ENCODE measurements at places on chromosomes 12 and 14. TPM values are rescaled to one million over a fixed set of nuclear protein-coding genes. Genes with fewer than 3 reads are reported as not detected.
A peak's percentile ranks its signal among the peaks of the same experiment; 100 is the strongest.

DNA sequence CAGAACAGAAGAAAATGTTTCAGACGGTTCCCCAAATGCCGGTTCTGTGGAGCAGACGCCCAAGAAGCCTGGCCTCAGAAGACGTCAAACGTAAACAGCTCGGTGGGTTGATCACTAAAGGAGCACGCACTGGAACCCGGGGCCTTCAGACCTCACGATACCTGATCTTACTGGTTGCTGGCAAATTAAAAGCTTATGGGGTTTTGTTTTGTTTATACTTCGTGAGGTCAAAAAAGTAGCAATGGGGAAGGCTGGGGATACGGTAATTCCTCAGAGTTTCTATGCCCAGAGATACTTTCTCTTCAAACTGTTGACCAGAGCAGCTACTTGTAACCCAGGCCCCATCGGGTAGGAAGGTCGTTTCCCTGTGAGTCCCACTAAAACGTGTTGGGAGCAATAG is 1.7 kb downstream of the CDKN1B start:
- H3K27ac ChIP-seq = no peak overlapping the region
- peaks cover 36% of the 10 kb centered on the region for H3K36me3 ChIP-seq
- H3K4me1 ChIP-seq = peaks cover 48% of the 10 kb centered on the region

- no peaks in the 10 kb centered on the region for H3K27me3 ChIP-seq
- peaks cover 15% of the 10 kb centered on the region for H3K4me1 ChIP-seq
- H3K36me3 ChIP-seq = no peaks in the 10 kb centered on the region
- H3K27ac ChIP-seq = no peak overlapping the region
Observed at GRCh38 chr12:4420138-4420670, 25.4 kb downstream of the FGF6 start.

The KCNC2 gene
- not detected for total RNA-seq

The EPYC gene
- total RNA-seq = not detected

The RPL10L gene
- not detected for total RNA-seq

DNA sequence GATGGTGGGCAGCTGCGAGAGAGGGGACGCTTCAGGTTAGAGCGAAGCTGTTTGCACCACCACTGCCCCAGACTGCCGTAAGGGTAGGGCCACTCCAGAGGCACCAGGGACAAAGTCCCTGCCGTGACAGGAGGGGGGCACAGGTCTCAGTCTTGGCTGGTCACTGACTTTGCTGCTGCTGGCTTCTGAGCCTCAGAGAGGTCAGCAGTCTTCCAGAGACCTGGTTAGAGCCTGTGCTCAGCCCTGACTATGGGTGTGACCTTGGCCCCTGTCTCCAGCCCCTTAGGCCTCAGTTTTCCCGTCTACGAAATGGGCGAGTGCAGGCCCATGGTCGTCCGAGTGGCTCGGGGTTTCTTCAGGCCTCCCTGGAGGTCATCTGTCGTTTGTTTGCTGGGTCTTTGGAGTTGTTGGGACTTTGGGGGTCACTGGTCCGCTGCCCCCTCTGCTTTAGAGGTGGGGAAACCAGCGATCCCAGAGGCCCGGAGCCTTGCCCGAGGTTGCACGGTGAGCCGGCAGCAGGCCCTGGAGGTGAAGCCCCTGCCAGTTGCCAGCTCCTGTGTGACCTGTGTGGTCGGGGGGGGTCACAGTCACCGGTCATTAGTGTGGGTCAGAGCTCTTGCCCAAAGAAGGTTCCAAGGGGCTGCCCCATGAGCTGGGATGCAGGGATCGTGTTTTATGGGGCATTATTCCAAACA is 15.3 kb downstream of the MEG3 start:
- peaks cover 13% of the 10 kb centered on the region for H3K4me1 ChIP-seq
- no peaks in the 10 kb centered on the region for H3K27me3 ChIP-seq
- H3K36me3 ChIP-seq = no peaks in the 10 kb centered on the region
- no peak for DNase-seq

The DAO gene
- not detected for total RNA-seq

GRCh38 chr12:115598871-115599811 is 678.4 kb downstream of the MED13L start:
- no peaks in the 10 kb centered on the region for H3K27me3 ChIP-seq
- no peaks in the 10 kb centered on the region for H3K4me1 ChIP-seq
- H3K27ac ChIP-seq = no peak overlapping the region
- peak; percentile 42 for DNase-seq
- no peak overlapping the region for H3K4me3 ChIP-seq

The SPIC gene
- not detected for total RNA-seq

GRCh38 chr14:78848234-78848820 is 678.2 kb downstream of the NRXN3 start:
- H3K27me3 ChIP-seq = peaks cover 42% of the 10 kb centered on the region
- no peak overlapping the region for H3K27ac ChIP-seq
- no peak overlapping the region for H3K4me3 ChIP-seq
- no peaks in the 10 kb centered on the region for H3K36me3 ChIP-seq

DNA sequence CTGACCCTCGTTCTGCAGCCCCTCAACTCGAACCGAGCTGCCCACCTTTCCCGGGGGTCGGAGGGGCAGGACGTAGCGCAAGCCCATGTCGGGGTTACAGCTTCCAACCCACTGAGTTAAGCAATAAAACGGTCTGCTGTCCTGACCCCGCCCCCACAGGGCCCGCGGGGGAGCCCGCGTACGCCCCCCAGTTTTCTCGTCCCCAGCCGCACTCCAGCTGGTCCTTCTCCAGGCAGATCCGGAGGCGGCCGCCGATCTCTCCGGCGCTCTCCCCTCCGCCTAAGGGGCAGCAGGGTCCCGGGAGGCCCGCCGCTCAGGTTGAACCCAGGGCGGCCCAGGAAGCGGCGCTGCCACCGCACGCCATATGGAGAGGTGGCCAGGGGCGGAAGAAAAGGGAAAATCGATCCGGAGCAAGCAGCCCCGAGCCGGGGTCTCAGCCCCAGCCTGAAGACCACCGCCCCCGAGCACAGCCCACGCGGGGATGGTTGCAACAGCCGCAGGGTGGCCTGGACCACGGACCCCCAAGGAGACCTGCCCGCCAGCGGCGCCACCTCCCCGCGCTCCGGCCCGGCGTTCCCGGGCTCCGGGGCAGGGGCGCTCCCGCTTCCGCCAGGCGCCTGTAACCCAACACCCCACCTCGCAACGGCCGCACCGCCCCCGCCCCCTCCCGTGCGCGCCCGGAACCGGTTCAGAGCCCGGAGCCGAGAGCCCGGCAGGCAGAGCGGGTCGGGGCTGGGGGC is 760 bp downstream of the ACTN1 start:
- H3K4me1 ChIP-seq = peaks cover 11% of the 10 kb centered on the region
- no peaks in the 10 kb centered on the region for H3K36me3 ChIP-seq
- H3K4me3 ChIP-seq = peak overlapping the region; percentile 71
- H3K27ac ChIP-seq = peak overlapping the region; percentile 98

The ASB2 gene
- 208 TPM for total RNA-seq

The SRGAP1 gene
- total RNA-seq = 2.7 TPM

- peaks cover 26% of the 10 kb centered on the region for H3K4me1 ChIP-seq
- no peaks in the 10 kb centered on the region for H3K27me3 ChIP-seq
- H3K27ac ChIP-seq = peak overlapping the region; percentile 51
- H3K4me3 ChIP-seq = no peak overlapping the region
- no peak for DNase-seq
Observed at GRCh38 chr14:35332517-35333263, 40.5 kb downstream of the PSMA6 start.

- DNase-seq = no peak
- peaks cover 11% of the 10 kb centered on the region for H3K4me1 ChIP-seq
- H3K27me3 ChIP-seq = no peaks in the 10 kb centered on the region
Observed at GRCh38 chr14:75433631-75434071, 5.8 kb downstream of the JDP2 start.

GRCh38 chr12:105947906-105948305 is 190.8 kb downstream of the NUAK1 start:
- no peak overlapping the region for H3K4me3 ChIP-seq
- no peaks in the 10 kb centered on the region for H3K27me3 ChIP-seq
- H3K36me3 ChIP-seq = no peaks in the 10 kb centered on the region
- H3K4me1 ChIP-seq = no peaks in the 10 kb centered on the region
- H3K27ac ChIP-seq = no peak overlapping the region

The TAS2R43 gene
- total RNA-seq = 0.53 TPM

GRCh38 chr12:112671564-112671963 is 120.0 kb upstream of the RPH3A start:
- no peak overlapping the region for H3K4me3 ChIP-seq
- no peaks in the 10 kb centered on the region for H3K4me1 ChIP-seq
- DNase-seq = no peak
- no peak overlapping the region for H3K27ac ChIP-seq
- H3K36me3 ChIP-seq = no peaks in the 10 kb centered on the region
- no peaks in the 10 kb centered on the region for H3K27me3 ChIP-seq

- no peak for DNase-seq
- H3K4me3 ChIP-seq = no peak overlapping the region
- H3K27me3 ChIP-seq = no peaks in the 10 kb centered on the region
Observed at GRCh38 chr12:11954181-11954580, 116.6 kb upstream of the BCL2L14 start.

- H3K4me1 ChIP-seq = peaks cover 24% of the 10 kb centered on the region
- H3K36me3 ChIP-seq = no peaks in the 10 kb centered on the region
- peak; percentile 58 for DNase-seq
- H3K27ac ChIP-seq = no peak overlapping the region
- H3K27me3 ChIP-seq = no peaks in the 10 kb centered on the region
Observed at GRCh38 chr14:49972131-49972671, 79.3 kb downstream of the ARF6 start.

DNA sequence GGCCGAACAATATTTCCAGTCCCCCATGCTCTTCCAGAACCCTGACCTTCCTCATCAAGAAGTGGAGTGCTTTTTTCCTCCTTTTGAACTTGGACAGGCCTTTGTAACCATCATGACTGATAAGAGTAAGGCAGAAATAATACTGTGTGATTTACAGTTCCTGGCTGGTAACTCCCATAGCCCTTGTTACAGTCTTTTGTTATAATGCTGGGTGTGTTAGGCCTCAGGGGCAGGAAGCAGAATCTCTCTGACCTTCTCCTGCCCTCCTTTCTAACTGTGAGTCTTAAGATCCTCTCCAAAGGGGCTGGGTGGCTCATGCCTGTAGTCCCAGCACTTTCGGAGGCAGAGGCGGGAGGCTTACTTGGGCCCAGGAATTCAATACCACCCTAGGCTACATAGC is 59.5 kb downstream of the BCAT1 start:
- no peaks in the 10 kb centered on the region for H3K27me3 ChIP-seq
- peaks cover 7% of the 10 kb centered on the region for H3K4me1 ChIP-seq
- H3K4me3 ChIP-seq = no peak overlapping the region
- no peak overlapping the region for H3K27ac ChIP-seq
- DNase-seq = no peak

The ART4 gene
- total RNA-seq = not detected

DNA sequence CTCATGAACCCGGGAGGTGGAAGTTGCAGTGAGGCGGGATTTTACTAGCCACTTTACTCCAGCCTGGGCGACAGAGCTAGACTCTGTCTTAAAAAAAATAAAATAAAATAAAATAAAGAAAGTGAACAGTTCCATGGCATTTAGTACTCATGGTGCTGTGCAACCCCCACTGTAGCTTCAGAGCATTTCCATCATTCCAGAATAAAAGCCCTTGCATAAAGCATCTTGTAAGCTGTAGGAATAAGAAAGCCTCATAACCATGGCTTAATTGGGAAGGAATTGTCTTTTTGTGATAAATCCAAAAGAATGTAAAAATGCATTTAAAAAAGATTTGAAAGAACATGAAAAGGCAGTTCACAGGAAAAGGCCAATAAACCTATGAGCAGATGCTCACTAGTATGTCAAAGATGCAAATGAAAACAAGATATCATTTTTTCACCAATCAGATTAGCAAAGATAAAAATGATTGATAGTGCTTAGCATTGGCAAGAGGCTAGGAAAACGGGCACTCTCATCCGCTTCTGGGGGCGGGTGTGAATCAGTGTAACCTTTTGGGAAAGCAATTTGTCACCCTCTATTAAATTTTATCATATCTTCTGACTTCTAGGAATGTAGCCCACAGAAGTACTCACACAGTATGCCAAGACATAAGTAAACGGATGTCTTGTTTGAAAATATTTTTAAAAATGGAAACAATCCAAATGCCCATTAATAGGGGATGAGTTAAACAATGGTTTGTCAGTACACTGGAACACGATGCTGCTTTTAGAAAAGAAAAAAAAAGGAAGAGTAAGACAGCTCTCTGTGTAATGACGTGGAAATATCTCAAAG is 46.6 kb downstream of the CFAP251 start:
- H3K4me1 ChIP-seq = no peaks in the 10 kb centered on the region
- H3K4me3 ChIP-seq = no peak overlapping the region
- no peaks in the 10 kb centered on the region for H3K27me3 ChIP-seq
- H3K36me3 ChIP-seq = no peaks in the 10 kb centered on the region
- no peak overlapping the region for H3K27ac ChIP-seq
- no peak for DNase-seq

DNA sequence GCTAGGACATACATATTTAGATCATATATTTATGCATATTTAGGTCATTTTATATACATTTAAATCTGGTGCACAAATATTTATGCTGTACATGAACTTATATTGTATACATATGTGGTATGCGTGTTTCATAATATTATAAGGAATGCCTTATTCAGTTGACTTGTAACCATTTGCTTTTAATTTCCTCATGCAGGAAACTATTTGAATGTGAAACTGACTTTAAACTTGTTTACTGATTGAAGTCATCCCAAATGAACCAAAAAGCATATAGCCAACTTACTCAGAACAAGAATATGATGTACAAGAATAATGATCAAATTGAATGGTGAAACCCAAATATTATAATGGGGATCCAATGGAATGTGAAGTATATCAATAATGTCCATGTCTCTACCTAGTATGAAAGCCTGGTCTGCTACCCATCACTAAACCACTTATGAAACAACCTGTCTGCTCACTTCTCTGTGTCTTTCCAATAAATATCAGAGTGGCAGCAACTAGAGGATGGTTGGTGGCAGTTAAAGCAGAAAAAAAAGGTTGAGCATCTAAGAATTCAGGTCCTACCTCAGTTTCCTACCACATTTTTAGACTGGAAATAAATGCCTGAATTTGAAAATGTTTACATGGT is 38.3 kb downstream of the RPS6KA5 start:
- no peak for DNase-seq
- no peak overlapping the region for H3K4me3 ChIP-seq
- H3K27me3 ChIP-seq = no peaks in the 10 kb centered on the region
- H3K36me3 ChIP-seq = no peaks in the 10 kb centered on the region
- H3K27ac ChIP-seq = no peak overlapping the region
- H3K4me1 ChIP-seq = peaks cover 14% of the 10 kb centered on the region

GRCh38 chr12:16189849-16190248 is 87.6 kb downstream of the SLC15A5 start:
- no peak overlapping the region for H3K27ac ChIP-seq
- no peaks in the 10 kb centered on the region for H3K36me3 ChIP-seq
- H3K4me1 ChIP-seq = peaks cover 10% of the 10 kb centered on the region
- no peaks in the 10 kb centered on the region for H3K27me3 ChIP-seq
- H3K4me3 ChIP-seq = no peak overlapping the region
- DNase-seq = peak; percentile 58

The BEGAIN gene
- total RNA-seq = not detected

- H3K4me1 ChIP-seq = peaks cover 15% of the 10 kb centered on the region
- peaks cover 24% of the 10 kb centered on the region for H3K36me3 ChIP-seq
Observed at GRCh38 chr12:120445911-120446843, at the start of the genes GATC and TRIAP1. Gene GATC (plus strand): TSS chr12:120446444. CDS start chr12:120446481, 37 bp downstream. Gene TRIAP1 (minus strand): TSS chr12:120446384. CDS start chr12:120446372, 12 bp downstream.
